T47D (cell line): ENCODE measurements at places on chromosomes 5 and 9.
A peak's percentile ranks its signal among the peaks of the same experiment; 100 is the strongest.

DNA sequence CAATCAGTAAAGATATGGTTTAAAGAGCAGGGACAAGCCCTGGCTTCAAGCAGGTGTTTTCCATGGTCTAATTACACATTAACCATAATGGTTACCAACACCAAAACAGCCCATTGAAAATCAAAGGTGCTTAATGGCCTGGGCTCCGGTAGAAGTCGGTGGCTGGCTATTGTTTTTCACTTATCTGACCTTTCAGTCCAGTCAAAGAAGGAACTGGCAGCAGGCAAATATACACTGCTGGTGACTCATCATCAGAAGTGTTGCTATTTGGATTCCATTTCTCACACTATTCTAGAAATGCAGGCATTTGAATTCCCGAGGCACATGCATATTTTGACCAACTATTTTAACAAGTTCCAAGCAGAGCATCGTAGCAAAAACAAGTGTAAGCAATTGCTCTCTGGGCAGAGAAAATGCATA lies 26.3 kb upstream of the GABRP start:
- no peak for DNase-seq

DNA sequence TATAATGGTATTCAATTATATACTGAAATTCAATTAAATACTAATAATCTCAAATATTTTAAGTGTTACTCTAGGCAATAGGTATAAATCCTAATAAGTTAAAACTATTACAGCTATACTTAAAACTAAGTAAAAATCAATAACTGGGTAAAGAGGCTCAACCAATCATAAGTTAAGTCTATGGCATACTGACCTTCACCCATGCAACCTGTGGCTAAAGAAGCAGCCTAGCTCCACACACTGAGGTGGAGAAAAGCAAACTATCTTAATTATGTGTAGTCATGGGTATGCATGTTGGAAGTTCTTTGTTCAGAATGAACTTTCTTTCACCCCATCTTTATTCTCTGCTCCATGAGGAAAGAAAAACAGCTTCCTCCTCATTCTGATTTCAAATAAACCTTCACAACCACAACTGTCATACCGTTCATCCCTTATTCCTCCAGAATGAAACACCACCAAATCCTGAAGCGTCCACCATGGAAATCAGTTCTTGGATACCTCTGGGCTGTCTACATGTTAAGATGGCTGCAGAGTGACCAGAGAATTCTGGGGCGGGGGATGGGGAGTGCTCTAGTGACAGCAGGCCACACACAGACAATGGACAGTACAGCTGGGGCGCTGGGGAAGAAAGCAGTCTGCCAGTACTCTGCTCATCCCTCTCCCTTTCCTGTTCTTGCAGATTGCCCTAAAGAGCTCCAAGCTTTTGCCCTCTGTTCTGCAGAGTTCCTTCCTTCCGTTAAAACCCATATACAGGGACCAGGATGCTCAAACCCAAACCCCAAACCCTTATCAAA lies 62.3 kb downstream of the RIGI start:
- no peak for DNase-seq

GRCh38 chr5:59371525-59372127 lies 521.9 kb downstream of the PDE4D start:
- no peak for DNase-seq

DNA sequence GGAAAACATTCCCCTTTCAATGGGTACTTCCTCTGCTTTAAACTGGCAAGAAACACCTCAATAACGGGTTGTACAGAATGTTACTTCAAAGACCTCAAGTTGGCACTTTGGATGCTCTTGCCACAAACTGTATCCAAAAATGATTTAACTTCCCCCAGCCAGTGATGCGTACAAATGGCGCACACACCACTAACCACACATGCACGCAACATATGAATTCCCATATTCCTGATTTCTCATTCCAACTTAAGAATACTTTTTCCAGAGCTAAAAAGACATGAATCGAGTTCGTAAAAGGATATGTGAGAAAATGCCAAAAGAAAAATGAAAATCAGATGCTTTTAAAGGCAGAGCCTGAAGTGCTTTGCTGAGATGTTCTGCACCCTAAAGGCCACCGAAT lies 388.0 kb upstream of the PIK3R1 start:
- no peak for DNase-seq

DNA sequence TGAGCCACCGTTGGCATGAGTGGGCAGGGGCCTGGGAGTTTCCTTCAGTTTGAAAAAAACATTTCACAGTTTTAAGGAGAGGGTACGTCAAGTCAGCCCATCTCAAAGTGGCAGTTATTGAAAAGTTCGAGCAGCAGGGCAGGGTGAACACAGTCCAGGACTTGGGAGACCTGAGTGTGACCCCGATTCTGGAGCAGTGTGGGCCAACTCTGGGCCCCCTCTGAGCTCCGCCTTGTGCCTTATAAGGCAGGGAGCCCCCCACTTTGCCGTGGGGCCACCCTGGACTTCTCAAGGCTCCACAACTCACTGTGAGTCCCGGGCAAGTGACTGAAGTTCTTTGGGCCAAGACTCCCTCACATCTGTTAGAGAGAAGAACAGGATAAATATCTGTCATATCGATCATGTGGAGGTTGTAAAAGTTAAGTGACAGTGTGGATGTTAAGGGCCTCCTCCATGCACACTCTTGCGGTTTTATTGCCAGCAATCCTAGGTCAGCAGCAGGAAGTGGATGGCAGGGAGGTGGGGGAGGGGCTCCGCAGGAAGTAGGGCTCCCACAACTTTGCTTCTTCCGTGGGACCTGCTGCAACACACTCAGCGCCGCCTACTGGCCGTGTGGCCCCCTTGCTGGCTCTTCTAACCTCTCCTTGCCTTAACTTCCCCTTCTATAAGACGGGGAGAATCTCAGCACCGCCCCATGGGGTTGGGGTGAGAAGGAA lies 38.4 kb downstream of the HRH2 start:
- DNase-seq = no peak

- no peak for DNase-seq
Observed at GRCh38 chr9:126325821-126326220, 808 bp upstream of the MVB12B start.

DNA sequence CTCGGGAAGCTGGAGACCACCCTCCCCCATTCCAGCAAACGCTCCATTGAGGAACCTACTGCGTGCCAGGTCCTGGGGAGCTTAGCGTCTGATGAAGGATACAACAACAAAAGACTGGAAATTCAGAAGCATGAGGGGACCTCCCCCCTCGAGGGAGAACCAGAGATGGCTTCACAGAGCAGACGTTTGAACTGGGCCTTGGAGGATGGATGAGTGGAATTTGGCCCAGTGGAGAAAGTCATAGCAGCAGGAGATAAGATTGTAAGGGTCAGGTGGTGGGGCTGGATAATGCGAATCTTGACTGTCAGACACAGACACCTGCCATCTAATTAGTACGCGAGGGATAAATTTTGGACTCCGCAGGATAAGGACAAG lies 1.2 kb upstream of the SLC25A51 start:
- no peak for DNase-seq

- no peak for DNase-seq
Observed at GRCh38 chr5:165328846-165329245, 1823.4 kb downstream of the MAT2B start.

DNA sequence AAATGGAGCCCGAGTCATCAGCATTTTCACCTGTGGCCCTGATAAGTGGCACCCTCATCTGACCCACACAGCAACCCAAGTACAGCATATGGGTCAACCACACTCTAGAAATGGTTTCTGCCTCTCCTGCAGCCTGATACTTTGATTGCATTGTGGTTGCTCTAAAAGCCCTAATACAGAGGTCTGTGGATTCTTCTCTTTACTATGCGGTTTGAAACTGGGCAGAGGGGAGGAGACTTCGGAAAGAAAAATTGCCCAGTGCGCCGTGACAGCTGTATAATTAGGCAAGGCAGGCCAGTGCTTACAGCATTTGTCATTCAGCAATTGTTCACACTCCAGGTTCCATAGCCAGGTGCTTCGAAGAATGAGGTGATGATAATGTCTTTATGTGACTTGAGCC lies 361.0 kb downstream of the NFIB start:
- DNase-seq = no peak

DNA sequence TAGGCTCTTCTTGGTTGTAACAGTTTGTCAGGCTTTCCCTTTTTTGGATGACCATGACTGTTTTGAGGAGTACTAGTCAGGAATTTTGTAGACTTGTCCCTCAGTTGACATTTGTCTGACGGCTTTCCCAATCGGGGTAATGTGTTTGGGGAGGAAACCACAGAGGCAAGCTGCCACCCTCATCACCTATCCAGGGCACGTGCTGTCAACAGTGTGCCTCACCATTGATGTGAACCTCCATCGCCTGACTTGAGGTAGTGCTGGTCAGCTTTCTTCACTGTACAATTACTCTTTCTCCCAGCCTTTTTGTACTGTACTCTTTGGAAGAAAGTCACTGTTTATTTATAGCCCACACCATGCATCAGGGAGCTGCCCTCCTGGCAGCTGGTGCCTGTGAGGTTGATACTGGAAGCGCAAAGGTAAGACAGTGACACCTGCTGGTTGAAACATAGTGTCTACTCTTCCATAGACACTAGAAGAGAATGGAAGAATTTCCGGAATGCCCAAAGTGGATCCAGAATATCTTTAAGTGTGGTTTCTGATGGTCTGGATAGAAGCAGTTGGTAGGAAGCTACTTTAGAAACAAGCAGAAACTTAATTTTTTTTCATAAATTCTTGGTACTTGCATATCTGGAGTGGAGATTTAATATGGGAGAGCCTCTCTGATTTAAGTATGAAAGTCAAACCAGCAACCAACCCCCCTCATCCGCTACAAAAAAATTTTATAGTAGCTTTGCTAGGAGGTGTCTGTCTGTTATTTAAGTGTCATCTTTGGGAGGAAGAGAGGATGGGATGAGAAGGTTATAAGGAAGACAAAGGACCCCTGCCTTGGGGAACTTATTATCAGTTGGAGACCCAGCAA lies 69.3 kb downstream of the SNX30 start:
- peak; percentile 80 for DNase-seq

DNA sequence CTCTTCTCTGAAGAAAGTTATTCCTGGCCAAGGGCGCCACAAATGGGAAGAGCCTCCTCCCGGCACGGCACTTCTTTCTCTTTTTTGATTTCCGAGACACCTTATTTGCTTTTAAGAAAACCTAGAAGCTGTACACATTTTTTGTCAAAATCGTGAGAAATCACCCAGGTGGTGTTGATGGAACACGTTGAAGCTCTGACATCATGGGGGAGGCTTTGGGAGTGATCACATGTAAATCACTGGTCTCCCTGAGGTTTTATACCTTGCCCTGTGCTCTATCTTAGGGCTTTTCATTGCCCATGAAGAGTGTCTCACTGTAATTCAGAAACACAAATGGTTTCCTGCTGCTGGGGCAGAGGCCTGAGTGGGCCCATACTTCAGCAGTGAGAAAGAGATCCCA lies 27.4 kb downstream of the SLC36A1 start:
- DNase-seq = no peak

- no peak for DNase-seq
Observed at GRCh38 chr5:5919411-5919810, 458.9 kb downstream of the MED10 start.

DNA sequence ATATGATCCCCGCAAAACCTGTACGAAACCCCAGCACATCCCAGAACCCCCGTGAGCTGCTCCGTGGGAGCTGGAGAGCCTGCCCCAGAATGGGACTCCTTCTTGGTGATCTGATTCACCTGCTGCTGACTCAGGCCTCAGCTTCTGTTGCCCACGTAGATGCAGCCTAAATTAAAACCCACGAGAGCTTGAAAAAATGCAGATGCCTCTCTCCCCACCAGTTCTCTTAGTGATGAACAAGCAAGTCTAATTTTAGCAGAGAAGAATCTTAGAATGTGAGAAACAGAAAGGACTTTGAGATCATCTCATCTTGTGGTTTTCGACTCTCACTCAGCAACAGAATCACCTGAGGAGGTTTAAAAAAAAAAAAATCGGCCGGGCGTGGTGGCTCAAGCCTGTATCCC lies 57.6 kb downstream of the TMOD1 start:
- no peak for DNase-seq

- peak; percentile 62 for DNase-seq
Observed at GRCh38 chr5:176793343-176793699, 17.0 kb upstream of the UNC5A start.

DNA sequence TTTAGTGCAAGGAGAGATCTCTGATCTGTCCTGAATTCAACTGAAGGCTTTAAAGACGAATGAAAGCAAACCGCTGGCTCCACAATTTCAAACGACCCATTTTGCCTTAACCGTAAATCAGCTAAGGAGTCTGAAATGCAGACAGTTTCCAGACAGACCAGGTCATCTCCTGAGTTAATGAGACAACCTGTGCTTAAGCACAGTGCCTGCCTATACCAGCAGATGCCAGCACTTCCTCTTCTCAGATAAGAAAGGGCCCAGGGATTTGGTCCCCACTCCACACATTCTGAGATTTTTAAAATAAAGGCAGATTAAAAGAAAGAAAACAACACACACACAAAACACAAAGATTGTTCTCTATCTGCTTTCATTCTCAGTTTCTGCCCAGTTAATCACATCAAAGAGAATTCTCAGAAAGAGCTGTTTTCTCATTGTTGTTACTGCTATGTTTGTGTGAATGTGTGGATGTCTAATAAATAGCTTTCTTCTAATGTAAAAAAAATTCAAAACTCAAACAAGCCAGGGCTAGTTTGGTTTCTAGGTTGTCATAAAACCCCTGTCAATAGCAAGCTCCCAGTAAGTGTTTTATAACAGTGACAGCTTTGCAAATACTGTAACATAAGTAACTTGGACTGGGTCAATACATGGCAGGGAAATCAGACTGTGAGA lies 157.7 kb upstream of the SLC24A2 start:
- DNase-seq = peak; percentile 18

DNA sequence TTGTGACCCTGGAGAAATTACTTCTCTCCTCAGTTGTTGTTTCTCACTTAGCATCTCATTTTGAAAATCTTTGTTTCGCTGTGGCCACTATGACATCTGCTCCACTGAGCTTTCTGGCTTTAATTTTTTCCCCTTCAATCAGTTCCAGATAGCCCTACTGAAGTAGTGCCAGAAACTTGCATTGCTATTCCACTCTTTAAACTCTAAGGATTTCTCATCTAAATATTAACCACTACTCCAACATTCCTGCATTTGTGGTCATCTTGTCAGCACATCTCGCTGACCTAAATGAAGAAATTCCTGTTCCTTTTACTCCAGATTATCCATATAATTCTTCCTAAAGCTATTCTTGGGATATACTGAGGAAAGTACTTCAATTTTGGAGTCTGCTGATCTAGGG lies 15.3 kb upstream of the NOL6 start:
- no peak for DNase-seq

DNA sequence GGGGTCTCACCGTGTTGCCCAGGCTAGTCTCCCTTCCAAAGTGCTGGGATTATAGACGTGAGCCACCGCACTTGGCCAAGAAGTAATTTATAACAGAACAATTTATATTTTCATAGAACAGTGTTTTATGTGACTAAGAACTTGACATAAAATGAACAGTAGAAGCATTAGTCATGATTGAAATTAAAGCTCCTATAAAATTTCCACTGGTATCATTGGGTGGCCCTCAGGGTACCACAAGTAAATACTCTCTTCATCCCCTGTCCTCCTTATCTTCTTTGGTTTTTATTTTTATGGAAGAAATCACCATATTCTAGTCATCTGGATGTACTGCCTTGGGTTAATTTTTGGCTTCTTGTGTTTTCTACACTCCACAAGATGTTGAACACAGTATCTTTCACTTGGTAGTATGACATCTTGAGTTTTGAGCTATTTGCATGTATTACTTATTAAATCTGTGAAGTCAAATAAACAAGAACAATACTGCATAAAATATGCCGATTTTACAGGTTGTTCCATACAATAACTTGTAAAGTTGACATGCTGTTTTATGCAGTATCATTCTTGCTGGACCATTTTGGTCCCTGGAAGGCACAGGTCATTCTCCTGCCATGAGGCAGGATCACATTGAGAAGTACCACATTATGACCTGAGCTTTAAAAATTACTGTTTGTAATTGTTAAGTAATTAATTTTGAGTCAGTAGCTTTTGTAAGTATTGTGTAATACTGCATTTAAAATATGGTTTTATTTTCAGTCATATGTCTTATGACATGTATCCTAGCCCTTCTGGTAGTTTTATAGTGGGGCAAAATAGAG lies 24.4 kb downstream of the LMNB1 start:
- DNase-seq = no peak
